SK-N-SH (cell line): ENCODE measurements at places on chromosomes 7 and 10.

DNA sequence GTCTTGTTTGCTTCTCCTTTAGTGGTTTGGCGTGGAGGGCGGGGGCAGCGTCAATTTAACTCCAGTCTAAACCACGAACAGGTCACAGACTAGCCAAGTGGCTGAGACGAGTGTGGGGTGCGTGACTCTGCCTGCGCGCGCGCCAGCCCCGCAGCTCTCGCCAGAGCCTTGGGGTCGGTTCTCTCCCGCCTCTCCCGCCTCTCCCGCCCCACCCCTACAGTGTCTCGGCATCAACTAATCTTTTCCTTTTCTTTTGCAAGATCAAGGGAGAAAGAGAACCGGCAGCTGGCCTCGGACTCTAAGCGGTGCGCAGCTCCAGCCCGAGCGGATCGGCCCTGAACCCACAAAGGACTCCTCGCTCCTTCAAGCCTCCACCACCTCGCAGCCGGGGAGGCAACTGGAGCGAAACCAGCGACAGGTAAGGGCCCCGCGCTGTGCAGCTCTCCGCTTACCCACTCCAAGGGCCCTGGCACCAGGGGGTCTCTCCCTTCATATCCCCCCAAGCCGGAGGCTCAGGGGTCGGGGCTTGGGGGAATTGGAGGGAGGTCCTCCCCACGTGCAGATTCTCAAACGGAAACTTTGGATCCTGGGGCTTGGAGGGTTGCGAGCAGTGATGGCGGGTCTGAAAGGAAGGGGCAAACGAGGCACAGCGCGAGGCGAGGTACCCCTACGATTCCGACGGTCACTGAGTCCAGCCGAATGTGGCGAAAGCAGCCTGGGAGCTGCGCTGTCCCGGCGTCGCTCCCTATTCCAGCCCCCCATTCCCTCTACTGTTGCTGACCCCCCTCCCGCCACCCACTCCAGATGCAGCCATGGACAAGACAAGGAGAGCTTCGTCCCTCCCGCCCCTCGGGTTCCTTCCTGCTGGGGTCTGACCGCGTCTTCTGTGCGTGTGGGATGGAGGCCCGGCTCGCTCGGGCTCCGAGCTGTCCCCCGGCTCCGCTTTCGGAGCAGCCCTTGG is 829 bp downstream of the CHRM2 start:
- DNase-seq, result peak; percentile 69

DNA sequence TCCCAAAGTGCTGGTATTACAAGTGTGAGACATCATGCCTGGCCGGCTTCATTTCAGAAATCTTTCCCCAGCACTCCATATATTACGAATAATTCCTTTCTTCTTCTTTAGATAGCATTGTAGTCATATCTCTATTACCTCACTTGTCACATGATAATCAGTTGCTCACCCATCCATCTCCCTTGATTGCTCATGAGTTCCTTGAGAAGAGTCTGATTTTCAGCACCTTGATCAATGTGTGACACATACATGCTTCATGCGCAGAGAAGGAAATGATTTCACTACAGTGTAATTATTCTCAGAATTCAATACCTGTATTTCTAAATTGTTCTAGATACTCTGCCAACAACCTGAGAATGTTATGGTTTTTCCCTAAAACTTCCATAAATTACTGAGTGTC is 26.7 kb upstream of the GGCT start:
- DNase-seq, result no peak

GRCh38 chr10:126904818-126905701 is at the start of gene DOCK1:
Gene DOCK1 (plus strand): TSS chr10:126905428. CDS start chr10:126905518, 90 bp downstream.
- peak; percentile 93 for DNase-seq

- DNase-seq, result no peak
Observed at GRCh38 chr10:4219901-4220300, 434.9 kb upstream of the KLF6 start.

DNA sequence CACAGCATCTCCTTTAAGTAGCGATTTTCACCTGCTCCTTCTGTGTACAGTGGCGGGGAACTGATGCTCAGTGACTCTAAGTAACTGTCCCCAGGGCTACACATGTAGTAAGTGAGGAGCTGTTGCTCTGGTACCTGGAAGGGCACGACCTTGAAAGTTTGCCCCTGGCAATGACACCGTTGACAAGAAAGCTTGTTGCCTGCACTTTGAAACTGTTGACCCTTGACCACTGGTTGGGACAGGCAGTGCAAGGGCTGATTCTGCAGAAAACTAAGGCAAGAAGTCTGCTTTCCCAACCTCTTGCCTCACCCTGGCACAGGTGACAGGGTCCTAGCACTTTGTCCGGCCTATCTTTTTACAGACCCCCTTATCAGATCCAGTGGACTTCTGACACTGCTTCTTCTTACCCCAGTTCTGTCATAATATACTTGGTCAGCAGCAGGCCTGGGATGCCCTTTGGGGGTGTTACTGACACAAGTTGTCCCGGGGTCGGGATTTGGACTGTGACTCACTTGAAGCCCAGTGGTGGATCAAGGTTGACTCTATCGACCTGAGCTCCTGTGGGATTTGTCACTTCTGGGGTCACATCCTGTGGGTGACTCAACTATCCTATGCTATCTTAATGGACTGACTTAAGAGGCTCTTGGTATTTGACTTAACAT is 5.8 kb downstream of the ACSL5 start:
- DNase-seq, result no peak

DNA sequence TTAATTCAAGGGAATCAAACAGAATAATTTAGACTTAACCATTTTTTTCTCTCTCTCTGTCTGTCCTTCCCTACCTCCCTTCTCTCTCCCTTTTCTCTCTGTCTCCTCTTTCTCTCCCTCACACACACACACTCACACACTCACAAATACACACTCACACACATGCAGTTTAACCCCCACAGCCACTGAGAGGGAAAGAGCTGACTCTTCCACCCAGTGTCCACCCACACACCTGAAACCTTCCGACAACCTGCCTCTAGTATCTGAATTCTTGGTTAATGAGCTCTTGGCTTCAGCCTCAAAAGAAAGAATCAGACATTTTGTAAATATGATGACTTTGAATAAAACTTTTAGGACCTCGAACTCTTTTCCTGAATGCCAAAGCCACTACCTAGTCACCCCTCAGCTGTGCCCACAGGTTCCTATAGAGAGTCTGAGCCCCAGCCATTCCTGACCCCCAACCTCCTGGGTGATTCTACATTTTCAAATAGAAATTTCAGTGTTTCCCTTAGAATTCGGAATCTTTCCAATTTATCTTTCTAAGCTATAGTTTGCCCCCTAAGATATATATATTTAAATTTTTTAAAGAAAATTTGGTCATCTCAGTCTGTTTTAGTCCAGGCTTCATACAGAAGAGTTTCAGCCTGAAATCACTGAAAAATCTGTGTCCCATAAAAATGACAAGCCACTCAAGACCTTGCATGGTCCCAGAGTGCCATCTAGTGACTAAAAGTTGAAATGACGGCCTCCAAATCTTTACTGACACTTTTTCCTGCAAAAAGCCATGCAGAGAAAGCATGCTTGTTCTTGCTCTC is 202.8 kb downstream of the IPMK start:
- DNase-seq, result peak; percentile 43

- DNase-seq, result no peak
Observed at GRCh38 chr7:32583791-32584190, 88.5 kb downstream of the AVL9 start.

DNA sequence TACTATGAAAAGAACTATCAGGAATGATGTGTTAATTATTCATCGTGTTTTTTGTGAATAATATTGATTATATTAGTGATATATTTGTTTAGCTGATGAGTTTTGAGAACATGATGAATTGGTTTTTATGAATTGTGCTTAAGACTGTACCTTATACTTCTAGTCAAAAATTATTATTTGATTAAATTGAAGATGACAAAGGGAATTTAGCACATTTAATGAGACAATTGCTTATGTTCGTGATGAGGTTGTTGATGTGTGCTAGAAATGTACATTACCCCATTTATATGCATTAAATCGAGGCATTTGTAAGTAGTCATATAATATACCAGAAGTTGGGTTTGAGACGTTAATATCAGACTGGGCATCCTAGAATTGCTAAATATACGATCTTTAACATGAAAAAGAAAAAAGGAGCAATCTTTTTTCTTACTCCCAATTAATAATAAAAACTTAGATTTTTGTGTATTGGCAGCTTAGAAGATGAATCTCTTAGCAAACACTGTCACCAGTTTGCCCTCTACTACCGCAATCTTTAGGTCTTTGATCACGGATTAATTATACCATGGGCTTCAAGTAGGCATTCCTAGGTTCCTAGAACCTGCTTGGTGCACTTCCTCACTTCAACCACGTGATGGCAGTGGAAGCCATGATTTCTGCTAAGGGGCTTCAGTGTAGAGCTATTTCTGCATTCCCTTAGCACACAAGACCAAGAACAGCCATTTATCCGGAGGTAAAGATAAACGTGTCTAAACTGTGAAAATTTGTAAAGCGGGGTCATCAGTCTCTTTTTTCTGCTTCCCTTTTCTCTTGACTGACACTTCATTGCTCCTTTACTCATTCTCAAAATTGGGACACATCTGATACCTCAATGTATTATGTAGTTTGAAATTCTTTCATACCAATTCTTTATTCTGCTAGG is 1.6 kb downstream of the KLHDC10 start:
- DNase-seq, result peak; percentile 79

DNA sequence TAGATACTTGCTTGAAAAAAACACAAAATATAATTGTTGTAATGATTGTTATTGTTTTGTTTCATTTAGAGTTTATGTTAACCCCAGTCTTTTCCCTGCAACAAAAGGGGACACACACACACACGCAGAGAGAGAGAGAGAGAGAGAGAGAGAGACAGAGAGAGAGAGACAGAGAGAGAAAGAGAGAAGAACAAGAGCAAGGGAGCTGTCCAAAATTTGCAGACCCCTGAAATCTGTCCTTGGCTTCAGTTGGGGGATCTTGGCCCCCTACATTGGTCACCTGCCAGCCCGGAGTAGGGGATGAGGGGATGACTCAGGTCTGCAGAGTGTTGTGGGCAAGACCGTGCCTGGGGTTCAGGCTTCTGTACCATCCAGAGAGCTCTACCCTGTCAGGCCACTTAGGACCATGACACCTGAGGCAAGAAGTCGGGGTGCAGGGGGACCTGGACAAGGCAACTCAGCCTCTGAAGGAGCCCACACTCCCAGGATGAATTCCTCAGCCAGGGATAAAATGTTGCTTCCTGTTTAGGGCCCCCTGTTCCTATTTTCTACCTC is 73.1 kb downstream of the RAMP3 start:
- no peak for DNase-seq

DNA sequence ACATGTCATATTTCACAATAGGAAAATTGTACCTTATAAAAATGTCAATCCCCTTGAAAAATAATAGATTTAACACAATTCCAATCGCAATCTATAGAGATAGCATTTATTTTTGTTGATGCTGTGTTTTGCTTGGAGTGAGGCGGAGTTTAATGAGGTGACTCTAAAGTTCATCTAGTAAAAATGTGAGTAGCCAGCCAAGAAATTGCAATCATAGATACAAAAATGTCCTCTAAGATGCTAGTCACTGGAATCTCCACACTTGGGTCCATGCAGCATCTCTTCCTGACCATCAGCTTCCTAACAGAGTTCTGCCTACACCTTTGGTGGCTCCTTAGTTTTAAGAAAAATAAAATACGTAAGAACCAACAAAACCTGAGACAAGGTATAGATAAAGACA is 44.9 kb downstream of the GLI3 start:
- no peak for DNase-seq

- no peak for DNase-seq
Observed at GRCh38 chr7:111363099-111363498, 199.2 kb downstream of the IMMP2L start.

DNA sequence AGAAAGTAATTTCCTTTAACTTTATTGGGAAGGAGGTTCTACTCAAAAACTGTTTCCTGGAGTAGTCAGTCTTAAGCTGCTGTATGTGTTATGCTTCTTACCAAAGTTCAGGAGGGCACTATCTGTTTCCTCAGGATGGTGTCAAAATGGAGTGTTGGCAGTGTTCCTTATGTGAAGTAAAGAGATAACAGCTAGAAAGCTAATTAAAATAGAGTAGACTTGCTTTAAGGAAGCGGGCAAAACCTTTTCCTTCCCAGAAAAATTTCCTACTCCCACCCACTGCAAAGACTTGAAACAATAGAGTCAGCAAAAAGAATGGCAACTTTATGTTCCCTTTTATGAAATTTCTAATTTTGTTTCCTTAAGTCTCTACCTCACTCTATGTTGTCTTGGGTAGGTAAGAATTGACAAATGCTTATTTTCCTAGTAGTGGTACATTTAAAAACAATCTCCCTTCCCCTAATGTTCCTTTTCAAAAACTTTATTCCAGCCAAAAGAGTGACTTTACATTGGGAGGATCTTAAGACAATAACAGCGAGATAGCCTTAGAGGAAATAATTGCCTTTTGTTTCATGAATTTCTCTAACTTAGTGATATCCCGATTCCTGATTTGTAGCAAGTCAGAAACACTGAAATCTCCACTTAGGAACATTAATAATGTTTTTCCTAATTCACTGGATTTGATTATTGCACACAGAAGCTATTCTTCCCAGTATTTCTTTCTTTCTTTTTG is 26.5 kb upstream of the ENTPD1 start:
- no peak for DNase-seq

DNA sequence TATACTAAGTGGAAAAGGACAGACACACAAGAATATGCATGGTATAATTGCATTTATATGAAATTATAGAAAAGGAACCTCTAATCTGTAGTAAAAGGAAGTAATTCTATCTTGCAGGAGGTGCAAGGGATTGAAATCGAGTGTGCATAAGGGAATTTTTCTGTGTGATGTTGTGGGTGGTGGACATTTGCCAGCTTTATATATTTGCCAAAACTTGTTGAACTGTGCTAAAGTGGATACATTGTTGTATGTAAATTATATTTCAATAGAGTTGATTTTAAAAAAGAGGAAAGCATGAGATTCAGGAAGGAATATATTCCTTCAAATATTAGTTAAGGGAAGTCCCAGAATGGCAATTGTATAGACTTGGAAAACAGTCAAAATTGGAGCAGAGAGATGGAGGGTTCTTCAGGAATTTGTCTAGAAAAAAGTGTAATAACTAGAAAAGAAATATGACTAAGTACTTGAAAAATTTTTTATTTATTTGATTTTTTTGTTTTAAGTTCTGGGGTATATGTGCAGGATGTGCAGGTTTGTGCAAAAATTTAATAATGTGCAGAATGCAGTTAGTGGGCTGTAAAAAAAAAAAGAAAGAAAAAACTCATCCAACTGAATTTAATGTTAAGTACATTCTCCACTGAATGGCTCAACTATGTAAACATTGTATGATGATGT is 96.1 kb downstream of the ARL4A start:
- DNase-seq, result no peak

- DNase-seq, result no peak
Observed at GRCh38 chr10:99630991-99631390, 10.8 kb upstream of the SLC25A28 start.

- DNase-seq, result no peak
Observed at GRCh38 chr10:82908751-82909150, 1033.8 kb downstream of the NRG3 start.

DNA sequence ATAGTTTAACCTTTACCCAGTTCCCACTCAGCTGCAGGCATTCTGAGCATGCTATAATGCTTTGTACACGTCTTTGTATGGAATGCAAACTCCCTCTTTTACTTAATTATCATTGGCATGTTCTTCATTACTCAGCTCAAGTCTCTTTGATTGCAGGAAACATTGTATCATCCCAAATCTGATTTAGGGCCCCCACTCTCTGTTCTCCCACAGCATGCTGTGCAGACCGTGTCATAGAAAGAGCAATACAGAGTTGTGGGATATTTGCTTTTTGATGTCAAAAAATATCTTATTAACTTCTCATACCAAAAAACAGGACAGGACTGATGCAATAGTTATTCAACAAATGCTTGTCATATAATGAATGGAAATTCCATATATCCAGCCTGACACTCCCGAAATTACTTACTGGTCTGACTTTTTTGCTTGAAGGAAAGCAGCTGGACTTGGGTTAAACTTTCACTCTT is 1081.5 kb upstream of the C7orf33 start:
- DNase-seq, result no peak

- DNase-seq, result no peak
Observed at GRCh38 chr10:59887972-59888640, 18.2 kb downstream of the CCDC6 start.
